ENCODE measurements at places on chromosomes 13 and 19.
A peak's percentile ranks its signal among the peaks of the same experiment; 100 is the strongest.

DNA sequence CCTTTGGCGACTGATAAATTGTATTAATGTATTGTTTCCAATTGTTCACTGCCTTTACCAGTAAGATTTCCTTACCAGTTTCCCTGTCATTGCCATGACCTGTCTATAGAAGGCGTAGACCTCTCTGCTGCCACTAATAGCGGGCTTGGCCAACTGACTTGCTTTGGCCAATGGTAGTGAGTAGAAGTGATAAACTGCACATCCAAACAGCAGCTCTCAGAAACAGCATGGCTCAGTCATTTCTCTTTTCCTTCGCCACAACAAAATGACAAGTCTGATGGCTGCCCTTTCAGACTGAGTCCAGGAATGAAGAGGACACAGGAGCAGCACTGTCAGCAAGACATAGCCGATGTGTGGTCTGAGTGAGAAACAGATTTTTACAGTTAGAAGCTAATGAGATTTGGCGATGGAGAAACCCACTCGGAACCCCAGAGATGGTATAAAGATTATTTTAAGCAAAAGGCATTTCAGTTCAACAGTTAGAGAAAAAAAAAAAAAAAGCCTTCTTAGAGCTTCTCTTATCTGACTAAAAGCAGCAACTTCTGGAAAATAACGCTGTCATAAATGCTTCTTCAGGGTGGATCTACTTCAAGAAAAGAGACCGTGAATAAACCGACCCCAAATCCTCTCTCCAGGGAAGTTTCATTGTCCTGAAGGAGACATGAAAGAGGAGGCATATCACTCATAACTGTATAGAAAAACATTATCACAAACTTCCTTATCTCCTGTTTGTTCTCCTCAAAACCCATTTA, 42.0 kb upstream of the TM9SF2 start:
- no peak for DNase-seq

DNA sequence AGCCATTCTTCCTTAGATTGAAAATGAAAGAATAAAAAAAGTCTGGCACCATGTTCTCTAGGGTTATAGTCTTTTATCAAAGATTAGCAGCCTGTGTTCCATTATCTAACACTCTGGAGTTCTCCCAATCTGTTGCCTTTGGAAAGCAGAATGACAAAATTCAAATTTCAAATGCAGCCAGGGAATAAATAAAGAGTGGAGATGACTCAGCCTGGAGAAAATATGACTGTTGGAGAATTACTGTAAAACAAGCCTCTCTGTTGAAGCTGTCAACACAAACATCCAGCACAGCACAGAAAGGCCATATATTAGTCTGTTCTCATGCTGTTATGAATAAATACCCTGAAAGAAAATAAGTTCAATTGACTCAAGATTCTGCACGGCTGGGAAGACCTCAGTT, 650.5 kb upstream of the SLC10A2 start:
- no peak for DNase-seq

DNA sequence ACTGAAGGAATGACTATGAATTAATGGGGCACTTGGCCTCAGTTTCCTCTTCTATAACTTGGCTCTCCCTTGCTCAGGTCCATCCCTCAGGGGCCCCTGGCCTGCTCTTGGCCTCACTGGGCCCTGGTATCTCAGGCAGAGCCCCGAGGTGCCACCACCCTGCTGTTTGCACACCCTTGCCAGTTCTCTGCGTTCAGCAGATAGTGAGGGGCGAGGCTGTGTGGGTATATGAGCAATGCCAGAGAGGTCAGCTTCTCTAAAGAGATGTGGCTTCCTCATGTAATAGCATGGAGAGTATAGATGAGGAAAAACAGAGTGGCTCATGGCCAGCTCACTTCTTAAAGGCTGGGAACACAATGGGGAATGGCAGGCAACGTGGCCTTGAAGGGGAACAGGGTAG, 76.1 kb downstream of the CYSLTR2 start:
- no peak for DNase-seq

DNA sequence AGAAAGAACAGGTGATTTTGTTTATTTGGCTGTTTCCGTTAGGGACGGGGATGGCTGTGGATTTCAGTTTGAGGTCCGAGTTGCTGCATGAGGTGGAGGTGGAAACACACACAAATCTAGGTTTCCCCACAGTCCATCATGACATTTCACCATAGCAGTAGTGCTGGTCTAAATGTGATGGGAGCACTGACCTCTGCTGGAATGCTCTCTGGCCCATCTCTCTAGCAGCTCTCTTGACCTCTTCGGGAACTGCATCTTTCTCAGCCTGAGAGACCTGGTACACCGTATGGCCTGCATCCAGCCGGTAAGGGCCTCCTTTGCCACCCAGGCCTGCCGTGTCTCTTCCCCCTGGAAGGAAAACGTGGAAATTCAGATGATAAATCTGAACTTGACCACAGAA, 154.0 kb downstream of the RGCC start:
- no peak for DNase-seq

GRCh38 chr13:46614582-46614981, 61.6 kb downstream of the LRCH1 start:
- peak; percentile 54 for DNase-seq

GRCh38 chr19:7500811-7501450, 12.1 kb upstream of the PEX11G start:
- no peak for DNase-seq

DNA sequence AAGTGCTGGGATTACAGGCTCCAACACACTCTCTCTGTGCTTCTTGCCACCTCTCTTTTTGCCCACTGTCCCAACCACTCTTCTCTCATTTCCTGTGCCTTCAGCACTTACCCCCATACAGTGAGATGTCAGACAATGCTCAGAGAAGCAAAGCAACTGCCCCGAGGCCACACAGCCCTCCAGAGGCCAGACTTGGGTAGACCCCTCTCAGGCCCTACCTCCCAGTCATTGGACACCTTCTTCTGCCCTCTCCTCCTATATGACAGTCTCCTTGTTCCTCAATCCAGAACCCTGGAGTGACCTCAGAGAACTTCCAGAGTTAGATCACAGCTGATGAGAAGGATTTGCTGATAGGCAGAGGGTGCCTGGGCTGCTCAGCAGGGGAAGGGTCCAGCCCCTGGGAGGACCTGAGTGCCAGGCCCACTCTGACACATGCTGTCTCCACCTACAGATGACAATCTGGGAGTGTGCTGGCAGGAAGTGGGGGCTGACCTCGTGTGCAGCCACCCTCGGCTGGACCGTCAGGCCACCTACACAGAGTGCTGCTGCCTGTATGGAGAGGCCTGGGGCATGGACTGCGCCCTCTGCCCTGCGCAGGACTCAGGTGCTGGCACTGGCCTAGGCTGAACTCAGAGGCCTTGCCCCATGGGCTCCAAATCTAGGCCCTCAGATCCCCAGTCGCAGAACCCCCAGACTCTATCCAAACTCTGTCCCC, 24.4 kb downstream of the LTBP4 start:
- DNase-seq, result no peak

DNA sequence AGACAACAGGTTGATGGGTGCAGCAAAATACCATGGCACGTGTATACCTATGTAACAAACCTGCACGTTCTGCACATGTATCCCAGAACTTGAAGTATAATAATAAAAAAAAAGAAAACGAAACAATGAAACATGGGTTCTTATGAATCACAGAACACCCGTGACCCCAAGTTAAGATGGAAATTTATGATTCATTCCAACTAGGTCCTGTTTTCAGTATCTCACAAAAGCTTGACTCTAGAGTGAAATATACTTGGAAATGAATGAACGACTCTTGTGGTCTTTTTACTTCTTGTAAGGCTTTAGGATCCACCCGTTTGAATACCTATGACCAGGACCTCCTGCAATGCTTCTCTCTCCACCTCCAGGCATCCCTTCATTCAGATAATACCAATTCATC, 3.5 kb upstream of the LILRB4 start:
- DNase-seq, result no peak

GRCh38 chr13:114315074-114315785, 927 bp downstream of the CHAMP1 start:
- DNase-seq, result no peak

DNA sequence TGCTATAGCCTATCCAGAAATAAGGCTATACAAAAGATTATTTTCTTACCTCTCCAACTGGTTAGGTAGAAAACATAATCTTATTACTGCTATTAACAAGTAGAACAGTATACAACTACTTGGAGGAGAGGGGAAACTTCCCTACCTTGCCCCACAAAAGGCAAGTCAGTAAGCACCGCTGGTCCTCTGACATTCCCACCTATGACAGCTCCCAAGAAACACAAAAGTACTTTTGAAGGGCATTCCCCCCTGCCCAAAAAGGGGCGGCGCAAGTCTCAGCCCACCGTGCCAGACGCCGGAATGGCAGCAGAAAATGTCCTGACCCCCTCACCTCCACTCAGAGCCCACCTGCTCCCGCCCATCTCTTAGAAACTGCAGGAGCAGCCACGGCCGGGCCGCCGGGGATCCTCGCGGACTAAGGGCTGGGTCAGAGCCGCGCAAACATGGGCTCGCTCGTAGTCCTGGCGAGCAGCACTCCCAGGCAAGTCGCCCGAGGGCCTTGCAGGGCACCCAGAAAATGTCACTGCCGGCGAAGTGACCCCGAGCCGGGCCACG, 437 bp downstream of the SUCLA2 start:
- no peak for DNase-seq

DNA sequence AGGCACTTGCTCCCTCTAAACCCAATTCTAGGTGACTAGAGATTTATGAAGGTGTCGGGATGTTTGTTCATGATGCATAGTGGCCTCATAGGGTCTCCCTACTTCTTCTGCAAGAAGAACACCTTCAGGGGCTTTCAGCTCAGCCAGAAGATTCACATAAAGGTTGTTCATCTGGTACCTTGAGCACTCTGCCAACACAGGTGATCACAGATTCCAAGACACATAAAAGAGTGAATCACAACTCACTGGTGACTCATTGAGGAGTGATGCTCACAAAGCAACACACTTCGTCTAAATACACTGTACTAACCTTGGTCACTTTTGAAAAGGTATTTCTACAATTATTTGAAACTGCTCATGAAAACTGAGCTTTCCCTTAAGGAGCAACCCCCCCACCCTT, 6.8 kb upstream of the ZNF324 start:
- no peak for DNase-seq

GRCh38 chr13:112141643-112142400, 74.9 kb downstream of the SOX1 start:
- no peak for DNase-seq

DNA sequence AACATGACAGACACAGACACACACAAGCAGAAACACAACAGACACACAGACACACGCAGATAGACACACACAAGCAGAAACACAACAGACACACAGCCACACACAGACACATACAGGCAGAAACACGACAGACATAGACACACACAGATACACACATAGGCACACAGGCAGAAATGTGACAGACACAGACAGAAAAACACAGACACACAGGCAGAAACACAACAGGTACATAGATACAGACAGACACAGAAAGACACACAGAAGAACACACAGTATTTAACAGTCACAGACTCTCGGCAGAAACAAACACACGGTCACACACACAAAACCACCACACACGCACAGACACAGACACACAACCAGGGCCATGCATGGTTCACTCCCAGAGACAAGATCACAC, 905 bp downstream of the TBXA2R start:
- no peak for DNase-seq

DNA sequence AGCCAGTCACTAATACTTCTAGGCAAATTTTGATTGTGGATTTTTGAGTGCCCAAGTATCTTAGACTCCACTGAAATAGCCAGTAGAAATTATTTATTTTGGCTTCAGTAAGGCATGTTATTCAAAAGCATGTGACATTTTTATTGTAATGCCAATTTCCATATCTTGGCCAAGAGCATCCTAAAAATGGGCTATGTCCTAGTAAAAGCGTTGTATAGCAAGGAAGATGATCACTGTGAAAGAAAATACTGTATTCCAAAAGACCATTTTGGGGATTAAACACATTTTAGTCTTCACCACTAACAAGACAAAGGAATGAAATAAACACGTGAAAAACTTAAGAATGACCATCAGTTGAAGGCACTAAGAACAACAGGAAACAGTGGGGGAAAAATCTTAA, 149.1 kb downstream of the NUFIP1 start:
- DNase-seq, result no peak

GRCh38 chr13:20924758-20925394, 22.3 kb upstream of the XPO4 start:
- DNase-seq, result peak; percentile 70

- DNase-seq, result no peak
These were observed 90.2 kb downstream of the RAB20 start for GRCh38 chr13:110471156-110471832.

DNA sequence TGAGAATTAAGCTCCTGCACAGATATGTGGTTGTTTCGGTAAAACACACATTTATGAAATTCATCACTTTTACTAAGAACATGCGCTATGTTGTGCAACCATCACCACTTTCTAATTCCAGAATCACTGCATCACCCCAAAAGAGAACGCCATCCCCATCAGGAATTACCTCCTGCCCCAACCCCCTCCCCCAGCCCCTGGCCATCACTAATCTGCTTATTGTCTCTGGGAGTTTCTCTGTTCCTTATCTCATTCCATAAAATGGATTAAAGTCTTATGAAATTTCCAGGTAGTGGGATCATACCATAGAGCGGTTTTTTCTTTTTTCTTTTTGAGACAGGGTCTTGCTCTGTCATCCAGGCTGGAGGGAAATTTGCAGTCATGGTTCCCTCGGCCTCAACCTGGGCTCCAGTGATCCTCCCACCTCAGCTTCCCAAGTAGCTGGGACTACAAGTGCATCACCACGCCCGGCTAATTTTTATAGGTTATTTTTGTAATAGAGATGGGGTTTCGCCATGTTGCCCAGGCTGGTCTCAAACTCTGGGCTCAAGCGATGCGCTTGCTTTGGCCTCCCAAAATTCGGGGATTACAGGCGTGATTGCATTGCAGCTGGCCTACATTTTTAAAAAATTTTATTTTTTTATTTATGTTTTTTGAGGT, 3.5 kb downstream of the ZSCAN5B start:
- no peak for DNase-seq

DNA sequence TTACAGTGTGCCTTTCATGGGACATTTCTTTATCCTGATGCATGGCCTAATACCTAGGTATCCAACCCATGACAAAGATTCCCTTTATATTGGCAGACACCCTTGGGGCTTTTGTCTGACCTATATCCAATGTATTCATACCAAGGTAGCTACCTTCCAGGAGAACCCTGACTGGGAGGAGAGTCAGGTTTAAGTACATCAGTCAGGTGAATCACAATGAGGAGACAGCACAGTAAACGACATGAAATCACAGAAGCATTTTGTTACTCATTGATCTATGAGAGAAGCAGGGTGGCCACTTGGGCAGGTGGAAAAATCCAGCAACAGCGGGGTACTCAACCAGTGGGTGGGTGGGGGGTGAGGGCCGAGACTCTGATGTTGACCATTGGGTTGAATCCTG, 527.4 kb upstream of the ATXN8OS start:
- DNase-seq, result no peak

- DNase-seq, result no peak
These were observed 852 bp downstream of the KLK1 start for GRCh38 chr19:50822661-50823208.
